Thymus (tissue), 14 donors: ENCODE measurements at places on chromosomes 5 and 9.

DNA sequence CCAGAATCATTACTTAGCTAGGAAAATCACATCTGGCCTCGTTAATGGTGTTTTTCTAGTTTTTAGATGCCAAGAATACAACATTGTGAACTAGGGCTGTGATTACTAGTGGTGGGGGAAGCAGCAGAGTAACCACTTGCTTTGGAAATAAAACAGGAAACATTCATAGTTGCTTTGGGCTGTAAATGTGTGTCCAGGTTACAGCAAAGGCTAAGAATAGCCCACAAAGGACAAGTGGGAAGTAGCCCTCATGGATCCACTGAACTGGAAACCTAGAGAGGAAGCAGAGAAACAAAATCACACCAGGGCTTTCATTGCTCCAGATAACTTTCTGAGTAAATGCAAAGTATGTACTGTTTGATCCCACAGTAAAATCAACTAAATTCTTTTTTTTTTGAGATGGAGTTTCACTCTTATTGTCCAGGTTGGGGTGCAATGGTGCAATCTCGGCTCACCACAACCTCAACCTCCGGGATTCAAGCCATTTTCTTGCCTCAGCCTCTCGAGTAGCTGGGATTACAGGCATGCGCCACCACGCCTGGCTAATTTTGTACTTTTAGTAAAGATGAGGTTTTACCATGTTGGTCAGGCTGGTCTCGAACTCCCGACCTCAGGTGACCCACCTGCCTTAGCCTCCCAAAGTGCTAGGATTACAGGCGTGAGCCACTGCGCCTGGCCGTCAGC, 56.2 kb upstream of the TNFSF15 start:
- no peak for DNase-seq

DNA sequence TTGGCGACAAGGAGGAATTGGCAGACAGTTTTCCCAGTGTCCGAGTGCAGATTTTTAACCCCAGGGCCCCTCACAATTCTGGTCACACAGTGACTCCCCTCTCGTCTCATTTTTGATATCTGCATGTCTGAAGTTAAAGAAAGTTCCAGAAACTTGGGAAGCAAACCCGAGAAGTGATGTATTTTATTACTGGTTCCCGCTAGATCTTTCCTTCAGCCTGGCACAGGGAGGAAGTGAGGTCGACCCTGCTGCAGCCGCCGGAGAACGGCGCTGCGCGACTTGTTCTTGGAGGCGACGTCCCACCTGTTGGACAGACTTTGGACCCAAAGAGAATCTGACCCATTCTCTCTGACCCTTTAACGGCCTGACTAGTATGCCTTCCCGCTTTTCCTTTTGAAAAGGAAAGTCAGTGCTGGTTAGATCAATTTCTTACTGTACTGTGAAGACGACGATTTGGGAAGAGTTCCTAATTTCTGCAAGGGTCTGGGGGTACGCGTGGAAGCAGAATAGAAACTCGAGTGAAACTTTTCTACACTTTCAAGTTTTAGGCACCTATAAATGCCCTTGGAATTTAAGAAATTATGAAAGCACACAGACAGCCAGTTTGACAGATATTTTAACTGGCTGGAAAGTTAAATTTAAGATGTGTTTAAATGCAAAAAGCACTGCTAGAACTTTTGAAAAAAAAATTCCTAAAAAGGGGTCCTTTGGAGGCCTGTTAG, 744 bp downstream of the OTULIN start:
- no peak for DNase-seq

GRCh38 chr5:96880444-96881164, 4.3 kb downstream of the ERAP2 start:
- DNase-seq, result no peak

DNA sequence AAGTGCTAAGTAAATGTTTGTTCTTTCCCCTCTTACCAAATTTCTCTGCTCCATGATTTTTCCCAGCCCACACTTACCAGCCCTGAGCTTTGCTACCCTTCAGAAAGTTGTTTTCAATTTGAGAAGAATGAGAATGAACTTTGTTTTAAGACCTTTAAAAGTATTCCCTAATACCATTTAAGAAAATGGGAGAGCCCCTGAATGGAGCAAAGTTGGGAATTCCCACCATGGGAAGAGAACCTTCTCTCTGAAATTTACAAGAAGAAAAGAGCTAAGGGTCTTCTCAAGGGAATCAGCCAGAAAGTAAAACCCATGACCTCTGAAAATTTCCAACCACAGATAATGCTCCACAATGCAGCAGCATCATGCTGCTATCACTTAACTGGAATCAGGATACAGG, 17.7 kb downstream of the ZNF366 start:
- DNase-seq, result no peak

- DNase-seq, result peak; percentile 24
These were observed 154.8 kb upstream of the TBC1D2 start for GRCh38 chr9:98410185-98410697.

- DNase-seq, result no peak
These were observed 101.9 kb downstream of the CD180 start for GRCh38 chr5:67094476-67095300.

DNA sequence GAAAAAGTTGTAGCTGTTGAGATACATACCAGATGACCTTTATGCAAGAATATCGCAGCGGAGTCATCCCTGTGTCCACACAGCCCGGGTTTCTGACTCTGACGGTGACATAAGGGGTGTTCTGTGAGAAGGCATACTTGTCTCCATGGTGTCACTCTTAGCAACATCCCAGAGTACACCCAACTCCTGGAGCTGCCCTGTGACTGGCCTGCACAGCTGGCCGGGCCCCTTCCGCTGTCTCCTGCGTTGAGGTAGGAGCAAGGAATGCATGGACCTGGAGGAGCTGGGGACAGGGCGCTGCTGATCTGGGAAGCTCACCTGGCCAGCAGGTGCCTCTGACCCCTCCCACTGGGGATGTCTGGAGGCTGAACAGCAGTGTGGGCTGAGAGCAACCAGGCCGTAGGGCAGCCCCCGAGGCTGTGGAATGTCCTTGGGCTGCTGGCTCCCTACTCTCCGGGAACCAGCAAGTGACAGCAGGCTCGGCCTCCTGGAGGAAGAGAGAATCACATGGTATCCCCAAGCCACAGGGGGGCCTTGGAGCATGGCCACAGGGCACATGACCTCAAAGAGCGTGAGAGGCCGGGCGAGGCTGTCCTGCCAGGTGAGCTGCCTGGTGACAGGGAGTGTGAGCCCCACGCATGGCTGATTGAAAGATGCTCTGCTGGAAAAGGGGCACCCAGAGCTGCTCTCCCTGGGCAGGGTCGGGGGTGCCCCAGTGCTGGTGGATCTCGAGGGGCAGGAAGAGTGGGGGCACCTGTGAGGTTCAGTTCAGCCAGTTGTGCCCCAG, 113.4 kb downstream of the MRPL36 start:
- DNase-seq, result no peak

DNA sequence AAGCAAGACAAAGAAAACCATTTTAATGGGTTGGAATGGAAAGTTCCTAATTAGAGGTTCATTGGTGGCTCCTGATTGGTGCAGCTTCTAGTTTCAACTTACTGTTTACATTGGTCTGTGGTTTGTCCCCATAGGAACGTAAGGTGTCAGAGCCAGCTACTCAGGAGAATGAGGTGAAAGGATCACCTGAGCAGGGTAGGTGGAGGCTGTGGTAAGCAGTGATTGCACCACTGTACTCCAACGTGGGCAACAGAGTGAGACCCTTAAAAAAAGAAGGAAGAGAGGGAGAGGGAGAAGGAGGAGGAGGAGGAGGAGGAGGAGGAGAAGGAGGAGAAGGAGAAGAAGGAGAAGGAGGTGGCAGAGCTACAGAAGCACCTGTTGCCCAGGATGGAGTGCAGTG, 30.4 kb downstream of the KCNIP1 start:
- DNase-seq, result peak; percentile 6

DNA sequence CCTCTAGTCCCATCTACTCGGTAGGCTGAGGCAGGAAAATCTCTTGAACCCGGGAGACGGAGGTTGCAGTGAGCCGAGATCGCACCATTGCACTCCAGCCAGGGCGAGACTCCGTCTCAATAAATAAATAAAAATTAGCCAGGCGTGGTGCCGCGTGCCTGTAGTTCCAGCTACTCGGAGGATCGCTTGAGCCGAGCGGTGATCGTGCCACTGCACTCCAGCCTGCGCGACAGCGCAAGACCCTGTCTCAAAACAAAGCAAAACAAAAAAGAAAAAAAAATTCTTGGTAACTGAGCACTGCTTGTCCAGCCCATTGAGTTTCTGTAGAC, 710 bp upstream of the WDR55 start:
- DNase-seq, result no peak
